AG04449 (cell line): ENCODE measurements at places on chromosomes 5 and 9.

DNA sequence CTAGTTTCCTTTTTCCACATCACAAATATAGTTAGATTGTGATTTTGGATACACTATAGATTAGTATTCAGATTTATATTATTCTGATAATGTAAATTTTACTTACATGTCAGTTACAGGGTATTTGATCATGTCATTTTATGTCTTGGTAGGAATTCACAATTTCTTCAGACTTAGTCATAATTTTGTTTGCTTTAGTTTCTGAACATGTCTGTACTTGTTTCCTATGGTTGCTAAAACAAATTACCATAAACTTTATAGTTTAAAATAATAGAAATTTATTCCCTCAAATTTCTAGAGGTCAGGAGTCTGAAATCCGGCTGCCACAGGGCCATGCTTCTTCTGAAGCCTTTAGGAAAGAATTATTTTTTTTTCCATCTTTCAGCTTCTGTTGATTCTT lies 1817.2 kb upstream of the CDH9 start:
- no peak for DNase-seq

DNA sequence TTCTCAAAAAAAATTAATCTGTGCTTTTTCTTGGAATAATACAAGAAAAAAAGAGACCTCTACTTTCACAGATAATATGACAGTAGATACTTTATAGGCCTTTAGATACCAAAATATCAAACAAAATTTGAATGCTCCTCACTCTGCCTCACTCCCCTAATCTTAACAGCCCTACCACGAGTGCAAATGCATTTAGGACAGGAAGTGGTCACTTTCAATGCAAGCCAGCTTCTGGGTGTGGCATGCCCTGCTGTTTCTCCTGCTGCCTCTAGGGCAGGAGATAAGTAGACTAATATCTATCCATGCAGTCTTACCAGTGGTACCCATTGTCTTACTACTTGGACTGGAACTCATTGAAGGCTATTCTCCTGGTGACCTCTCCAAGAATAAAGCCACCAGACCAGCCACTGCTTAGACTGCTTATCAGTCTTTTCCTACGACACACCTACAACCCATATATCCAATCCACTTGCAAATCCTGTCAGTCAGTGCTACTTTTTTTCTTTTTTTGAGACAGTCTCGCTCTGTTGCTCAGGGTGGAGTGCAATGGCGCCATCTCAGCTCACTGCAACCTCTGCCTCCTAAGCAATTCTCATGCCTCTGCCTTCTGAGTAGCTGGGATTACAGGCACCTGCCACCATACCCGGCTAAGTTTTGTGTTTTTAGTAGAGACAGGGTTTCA lies 23.0 kb downstream of the FRRS1L start:
- DNase-seq, result no peak

- DNase-seq, result no peak
Observed at GRCh38 chr9:90458485-90458884, 184.1 kb downstream of the DIRAS2 start.

DNA sequence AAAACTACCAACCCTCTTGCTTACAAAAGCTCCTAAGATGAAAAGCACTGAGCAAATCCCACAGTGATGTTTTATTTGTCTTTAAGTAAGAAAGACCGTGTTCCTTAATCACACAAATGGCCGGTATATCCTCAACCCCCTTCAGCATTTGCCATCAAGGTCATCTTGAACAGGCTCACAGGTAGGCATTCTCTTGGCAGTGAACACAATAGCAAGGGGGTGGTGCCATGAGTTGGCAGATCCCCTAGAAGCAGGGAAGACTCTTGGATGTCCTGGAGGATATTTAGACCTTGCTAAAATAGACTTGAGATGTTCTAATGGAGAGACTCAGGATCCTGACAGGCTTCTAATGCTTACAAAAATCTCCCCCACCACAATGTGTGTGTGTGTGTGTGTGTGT lies 323.0 kb downstream of the SPOCK1 start:
- no peak for DNase-seq
